ENCODE measurements at places on chromosomes 7 and 10.

GRCh38 chr7:100886936-100887515 lies 2.5 kb downstream of the UFSP1 start:
- DNase-seq, result no peak

DNA sequence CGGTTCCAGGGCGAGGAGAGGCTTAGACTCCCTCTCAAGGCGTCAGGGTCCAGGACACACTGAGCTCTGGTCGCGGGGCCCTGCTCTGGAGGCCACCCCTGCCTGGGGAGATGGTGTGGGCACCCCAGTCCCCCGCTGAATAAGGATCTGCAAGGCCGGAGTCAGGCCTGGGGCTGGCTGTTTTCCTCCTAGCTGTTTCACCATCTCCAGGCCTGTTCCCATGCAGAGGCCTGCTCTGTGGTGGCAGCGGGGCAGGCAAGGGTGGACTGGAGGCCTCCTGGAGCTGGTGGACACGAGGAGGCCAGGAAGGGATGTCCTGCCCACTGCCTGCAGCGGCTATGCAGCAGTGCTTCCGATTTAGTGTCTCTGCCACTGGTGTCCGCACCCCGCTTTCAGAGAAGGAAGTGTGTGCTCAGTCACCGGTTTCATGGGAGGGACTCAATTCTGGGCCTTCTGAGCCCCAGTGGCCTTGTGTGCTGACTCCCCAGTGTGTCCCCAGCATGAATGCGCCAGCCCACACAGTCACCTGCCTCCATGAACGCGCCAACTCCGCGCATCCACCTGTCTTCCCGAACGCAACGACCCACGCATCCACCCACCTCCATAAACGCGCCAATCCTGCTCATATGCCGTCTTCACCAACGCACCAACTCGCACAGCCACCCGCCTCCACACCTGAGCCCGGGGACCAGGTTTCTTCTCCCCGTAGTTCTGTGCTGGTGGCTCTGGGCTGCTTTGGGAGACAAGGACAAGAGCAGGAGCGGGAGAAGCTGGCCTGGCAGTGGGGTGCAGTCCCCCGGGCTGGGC lies 14.5 kb upstream of the GPR146 start:
- no peak for DNase-seq

DNA sequence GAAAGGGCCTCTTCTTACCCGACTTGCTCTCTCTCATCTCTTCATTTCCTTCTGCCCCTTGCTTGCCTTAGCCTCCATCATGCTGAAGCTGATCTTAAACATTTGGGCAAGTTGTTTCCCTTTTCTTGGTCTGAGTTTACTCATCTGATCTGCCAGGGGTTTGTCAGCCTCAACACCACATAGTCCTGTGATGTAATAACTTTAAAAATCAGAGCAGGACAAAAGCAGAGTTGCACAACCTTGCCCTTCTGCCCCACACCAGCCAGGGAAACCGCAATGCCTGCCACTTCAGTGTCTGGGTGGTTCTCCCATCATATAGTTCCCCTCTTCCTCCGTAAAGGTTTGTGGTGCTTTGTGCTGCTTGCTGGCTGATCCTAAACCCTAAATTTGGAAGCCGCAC lies 9.9 kb upstream of the LIPM start:
- DNase-seq, result no peak

DNA sequence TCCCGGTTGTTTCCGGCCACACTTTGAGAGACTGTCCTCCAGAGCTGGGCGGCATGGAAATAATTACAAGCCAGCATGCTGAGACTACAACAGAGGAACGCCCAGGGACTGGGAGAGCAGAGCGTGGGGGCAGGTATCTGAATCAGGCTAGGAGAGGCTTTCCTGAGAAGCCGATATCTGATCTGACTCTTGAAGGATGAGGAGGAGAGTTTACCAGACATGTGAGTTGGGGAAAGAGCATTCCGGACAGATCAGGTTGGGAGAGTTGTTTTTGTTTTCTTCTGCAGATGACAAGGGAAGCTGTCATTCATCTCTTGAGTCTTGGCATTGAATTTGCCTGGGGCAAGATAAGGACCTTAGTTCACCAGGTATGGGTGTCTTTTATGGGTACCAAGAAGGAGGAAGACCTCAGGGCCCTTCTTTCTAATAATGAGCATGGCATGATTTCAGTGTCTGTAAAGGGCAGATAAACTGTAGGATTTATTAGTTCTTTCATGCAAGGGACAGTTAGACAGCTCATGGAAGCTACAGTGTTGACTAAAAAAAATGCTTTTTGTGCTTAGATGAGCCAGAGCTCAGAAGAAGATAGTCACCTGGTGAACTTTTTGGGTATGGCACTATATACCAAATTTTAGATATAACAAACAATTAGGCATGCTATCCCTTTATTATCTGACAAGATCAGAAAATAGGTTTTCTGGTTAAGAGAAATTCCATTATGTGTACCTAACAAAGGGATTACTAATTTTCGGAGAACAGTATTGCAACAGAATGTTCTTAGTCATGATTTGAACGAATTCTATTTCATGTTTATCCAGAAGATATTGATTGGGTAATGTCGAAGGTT lies 36.2 kb downstream of the WBP1L start:
- DNase-seq, result no peak

DNA sequence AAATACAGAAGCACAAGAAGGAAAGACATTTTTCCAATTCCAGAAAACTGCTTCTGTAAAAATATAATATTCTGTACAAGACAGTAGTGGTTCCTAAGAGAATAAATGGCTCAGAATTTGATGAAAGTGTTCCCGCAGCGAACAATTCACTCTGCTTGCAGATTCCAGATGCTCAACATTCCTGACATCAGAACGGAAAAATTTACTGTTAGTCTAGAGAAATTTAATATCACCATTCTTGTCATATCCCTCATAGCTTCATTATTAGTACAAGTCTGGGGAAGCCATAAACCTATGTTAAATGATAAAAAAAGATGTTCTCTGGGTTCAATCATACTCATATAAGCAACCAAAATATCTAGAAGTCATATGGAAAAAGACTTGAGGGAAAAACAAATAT lies 83.6 kb downstream of the MPP7 start:
- no peak for DNase-seq

DNA sequence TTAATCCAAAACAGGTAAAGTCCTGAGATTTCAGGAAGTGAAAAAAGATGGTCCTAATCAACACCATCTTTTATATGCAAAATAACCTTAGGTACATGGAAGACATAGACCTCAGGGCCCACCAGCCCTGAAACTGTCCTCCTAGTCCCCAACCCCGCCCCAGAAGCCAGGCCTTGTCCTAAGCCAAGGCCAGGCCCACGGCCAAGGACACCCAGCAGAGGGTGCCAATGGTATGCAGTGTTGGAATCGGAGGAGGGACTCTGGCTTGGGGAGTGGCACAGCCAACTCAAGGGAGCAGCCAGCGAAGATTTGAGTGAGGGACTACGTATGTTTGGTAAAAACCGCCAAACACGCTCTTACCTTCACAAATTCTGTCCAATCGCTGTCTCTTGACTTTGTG lies 96.7 kb downstream of the ZRANB1 start:
- no peak for DNase-seq

DNA sequence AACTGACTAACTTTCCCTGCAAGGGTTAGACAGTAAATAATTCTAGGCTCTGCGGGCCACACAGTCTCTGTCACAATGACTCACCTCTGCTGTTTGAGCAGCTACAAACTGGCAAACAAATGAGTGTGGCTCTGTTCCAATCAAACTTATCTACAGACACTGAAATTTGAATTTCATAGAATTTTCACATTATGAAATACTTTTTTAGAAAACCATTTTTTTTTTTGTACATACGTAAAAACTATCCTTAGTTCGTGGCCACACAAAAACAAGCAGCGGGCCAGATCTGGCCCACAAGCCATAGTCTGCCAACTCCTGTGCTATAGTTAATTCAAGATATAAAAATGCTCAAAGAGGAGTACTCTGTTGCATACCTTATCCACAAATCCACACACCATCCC lies 32.6 kb downstream of the PIP4K2A start:
- no peak for DNase-seq

DNA sequence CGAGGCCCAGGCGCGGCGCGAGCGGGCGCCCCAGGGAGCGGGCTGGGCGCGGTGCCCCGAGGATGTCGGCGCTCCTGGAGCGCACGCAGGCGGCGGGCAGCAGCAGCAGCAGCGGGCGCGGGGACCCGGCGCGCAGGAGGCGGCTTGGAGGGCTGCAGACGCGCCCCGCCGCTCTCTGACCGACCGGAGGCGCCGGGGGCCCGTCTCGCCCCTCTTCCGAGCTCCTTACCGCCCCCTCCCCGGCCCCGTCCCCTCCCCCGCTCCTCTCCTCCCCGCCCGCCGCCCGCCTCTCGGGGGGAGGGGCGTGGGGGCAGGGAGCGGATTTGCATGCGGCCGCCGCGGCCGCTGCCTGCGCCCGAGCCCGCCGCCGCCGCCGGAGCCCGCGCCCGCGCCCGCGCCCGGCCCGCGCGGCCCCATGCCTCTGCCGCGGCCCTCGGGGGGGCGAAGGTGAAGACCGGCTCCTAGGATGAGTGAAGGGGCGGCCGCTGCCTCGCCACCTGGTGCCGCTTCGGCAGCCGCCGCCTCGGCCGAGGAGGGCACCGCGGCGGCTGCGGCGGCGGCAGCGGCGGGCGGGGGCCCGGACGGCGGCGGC lies at the start of gene NRG3:
Gene NRG3, plus strand, starts transcription at position 320 of the 592 bp plus-strand sequence.
- peak; percentile 13 for DNase-seq

DNA sequence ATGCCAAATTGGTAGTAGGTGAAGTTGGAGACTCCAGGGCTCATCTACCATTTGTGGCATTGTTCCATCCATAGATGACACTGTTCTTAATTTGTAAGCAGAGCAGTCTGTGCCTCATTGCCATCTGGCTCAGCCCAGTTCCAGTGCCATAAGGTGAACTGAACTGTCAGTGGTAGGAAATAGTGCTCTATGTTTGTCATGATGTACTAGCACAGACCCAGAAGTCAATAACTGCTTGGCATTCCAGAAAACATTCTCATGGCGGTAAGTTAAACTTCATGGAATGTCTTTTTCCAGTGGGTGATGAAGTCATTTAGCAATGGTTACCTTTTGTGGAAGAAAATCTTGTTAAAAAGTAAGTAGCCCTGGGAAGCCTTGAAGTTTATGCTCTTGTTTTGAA lies 302.7 kb downstream of the SUGCT start:
- no peak for DNase-seq

GRCh38 chr7:30213637-30214036 lies 70.8 kb upstream of the ZNRF2 start:
- DNase-seq, result no peak

DNA sequence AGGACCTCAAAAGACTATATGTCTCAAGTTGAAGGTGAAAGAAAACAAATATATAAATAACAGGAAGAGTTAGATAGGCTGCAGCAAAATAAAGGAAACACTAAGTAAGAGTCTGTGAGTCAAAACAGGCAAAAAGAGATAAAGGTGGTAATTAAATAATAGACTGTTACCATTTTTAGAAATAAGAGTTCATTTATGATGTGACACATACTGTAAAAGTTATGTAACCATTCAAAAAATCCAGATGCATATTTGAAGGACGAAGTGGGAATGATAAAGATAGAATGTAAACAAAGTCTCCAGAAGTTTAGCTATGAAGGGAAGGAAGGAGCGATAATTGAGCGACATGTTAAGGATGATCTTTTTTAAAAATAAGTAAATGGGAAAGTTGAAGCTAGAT lies 50.5 kb downstream of the HECTD2 start:
- DNase-seq, result no peak
